ENCODE measurements at places on chromosomes 6 and 20.

DNA sequence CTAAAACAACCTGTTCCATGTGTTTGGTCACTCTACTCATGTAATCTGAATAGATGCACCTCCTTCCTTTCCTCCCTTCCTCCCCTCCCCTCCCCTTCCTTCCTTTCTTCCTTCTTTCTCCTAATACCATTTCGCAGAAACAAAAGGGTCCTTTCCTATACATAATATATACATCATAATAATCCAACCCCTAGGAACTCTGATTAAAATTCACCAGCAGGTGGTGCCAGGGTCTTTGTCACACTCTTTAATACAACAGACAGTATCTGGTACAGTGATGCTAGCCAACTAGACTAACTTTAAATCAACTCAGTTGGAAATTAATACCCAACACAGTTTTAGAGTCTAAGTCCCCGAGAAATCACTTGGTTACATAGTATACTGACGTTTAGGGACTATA is 181.2 kb upstream of the SHLD1 start:
- peak; percentile 15 for DNase-seq

GRCh38 chr6:36343109-36343680 is 6.5 kb upstream of the BNIP5 start:
- DNase-seq, result no peak

- DNase-seq, result no peak
These were observed 7.2 kb upstream of the CHMP4B start for GRCh38 chr20:33803921-33804337.

GRCh38 chr20:54364365-54364764 is 111.0 kb upstream of the DOK5 start:
- no peak for DNase-seq

GRCh38 chr20:13220904-13221297 is at the start of gene ISM1:
ISM1 (plus strand) TSS chr20:13221274; CDS start chr20:13221777, 503 bp downstream.
- DNase-seq, result peak; percentile 28

DNA sequence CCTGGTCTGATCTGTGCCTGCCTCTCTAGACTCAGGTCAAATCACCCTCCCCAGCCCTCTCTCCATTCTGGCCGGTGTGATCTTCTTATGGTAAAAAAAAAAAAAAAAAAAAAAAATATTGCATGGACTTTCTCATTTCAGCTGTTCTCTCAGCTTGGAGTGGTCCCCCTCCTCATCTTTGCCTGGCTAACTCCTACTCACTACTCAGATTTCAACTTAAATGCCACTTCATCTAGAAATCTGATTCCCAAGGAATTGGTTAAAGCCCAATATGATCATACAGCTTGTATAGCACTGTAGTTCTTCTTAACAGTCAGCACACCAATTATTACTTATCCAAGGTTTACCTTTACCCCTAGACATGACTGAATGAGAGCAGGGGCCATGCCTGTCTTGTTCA is 105.9 kb upstream of the CARMIL1 start:
- no peak for DNase-seq

DNA sequence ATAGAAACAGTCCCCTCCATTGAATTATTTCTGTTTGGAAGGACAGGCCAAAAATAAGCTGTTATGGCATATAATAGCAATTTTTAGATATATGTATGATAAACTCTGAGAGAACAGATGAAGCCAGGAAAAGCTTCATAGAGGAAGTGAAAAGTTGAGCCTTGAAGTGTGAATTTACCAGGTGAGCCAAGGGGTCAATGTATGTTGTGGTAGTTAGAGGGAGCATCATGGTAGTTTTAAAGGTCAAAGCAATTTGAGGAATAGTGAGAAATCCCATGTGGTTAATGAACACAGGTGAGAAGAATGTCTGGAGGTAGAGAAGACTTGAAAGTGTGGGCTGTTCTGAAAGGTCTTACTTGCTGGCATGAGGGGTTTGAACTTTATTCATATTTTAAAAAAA is 47.0 kb downstream of the COL19A1 start:
- DNase-seq, result no peak

DNA sequence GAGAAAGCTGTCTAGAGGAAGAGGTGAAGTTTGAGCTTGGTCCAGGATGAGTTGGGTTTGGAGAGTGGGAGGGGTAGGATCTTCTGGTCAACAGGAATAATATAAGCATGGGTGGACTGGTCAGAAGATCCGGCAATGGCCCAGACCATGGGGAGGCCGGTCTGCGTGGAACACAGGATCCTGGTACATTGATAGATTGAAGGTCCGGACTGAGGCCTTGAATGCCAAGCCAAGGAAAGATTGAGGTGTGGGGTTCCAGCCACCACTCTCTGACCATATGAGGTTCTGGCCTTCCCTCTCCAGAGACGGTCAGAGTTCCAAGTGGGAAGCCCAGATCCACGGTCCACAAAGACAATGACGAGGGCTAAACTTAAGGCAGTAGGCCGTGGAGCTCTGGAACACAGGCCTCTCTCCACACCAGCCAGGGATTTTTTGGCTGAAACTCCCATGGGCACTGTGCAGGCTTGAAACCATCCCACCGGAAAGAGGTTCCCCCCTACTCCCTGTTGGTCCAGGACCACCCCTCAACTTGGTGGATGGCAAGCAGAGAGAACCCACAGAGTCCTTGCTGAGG is 3.2 kb downstream of the MDFI start:
- no peak for DNase-seq

DNA sequence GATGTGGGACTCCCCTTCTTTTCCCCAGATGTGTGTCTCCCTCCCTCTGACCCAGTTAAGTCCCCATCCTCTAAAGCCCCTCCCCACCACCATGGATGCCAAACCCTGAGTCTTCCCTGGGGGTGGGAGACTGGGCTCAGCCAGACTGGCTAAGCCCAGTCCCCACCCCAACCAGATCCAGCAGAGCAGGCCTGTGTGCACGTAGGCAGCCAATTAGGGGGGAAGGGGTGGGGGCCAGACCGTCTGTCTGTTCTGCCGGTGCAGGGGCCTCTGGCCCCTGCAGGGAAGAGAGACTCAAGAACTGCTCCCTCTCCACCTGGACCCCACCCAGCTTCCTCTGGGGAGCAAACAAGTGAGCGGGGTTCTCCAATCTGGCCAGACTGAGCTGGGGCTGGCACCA is 605 bp downstream of the COX4I2 start:
- no peak for DNase-seq

- DNase-seq, result no peak
These were observed 271.2 kb upstream of the PRDM1 start for GRCh38 chr6:105814745-105815536.

- no peak for DNase-seq
These were observed 114.5 kb downstream of the SLC16A10 start for GRCh38 chr6:111201764-111202163.

GRCh38 chr6:155125906-155126305 is 130.8 kb downstream of the TIAM2 start:
- no peak for DNase-seq

DNA sequence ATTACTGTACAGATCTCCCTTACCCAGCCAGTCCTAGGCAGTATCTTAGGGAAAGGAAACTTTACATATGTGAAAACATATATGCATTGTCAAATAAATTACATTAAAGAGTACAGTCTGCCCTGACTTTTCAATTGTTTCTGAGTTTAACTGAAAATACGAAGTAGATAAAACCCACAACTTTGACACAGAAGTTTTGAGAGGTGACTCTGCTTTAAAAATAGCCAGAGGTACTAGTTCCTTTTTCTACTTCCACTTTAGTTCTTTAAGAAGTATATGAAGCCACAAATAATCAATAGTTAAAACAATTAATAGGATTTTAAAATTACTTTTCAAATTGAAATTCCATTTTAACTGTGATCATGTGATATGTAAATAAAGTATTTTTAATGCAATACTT is 62.9 kb downstream of the BMP5 start:
- DNase-seq, result no peak

DNA sequence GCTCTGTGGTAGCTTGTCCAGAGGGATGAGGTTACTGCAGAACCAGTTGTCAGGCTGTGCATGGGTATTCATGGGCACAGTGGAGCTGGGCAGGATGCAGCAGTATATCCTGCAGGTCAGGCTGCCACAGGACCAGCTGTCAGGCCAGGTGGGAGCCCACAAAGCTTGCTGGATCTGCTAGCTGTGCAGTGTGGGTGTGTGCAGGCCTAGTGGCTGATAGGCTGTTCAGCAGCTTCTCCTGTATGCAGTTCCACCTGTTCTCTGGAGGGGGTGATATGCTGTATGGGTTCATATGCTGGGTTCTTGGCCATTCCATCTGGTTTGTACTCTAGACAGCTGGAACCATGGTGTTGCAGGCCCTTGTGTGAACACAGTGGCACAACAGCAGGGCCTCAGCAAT is 40.6 kb upstream of the TPD52L1 start:
- DNase-seq, result no peak

DNA sequence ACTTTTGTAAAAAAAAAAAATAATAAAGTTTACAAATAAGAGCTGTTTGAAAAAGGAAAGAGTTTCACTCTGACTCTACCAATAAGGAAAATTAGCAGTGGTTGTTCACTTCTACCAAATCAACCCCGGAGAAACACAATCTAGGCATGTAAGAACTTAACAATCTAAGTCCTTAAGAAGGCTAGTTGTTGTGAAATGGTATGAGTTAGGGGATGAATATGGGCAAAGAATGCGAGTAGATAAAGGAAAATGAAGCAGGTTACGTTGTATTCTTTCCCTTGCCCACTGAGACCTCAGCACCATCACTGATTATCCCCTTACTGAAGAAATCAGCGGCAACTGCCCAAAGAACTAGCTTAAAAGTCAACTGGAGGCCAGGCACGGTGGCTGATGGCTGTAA is 15.4 kb downstream of the MOCS1 start:
- no peak for DNase-seq

DNA sequence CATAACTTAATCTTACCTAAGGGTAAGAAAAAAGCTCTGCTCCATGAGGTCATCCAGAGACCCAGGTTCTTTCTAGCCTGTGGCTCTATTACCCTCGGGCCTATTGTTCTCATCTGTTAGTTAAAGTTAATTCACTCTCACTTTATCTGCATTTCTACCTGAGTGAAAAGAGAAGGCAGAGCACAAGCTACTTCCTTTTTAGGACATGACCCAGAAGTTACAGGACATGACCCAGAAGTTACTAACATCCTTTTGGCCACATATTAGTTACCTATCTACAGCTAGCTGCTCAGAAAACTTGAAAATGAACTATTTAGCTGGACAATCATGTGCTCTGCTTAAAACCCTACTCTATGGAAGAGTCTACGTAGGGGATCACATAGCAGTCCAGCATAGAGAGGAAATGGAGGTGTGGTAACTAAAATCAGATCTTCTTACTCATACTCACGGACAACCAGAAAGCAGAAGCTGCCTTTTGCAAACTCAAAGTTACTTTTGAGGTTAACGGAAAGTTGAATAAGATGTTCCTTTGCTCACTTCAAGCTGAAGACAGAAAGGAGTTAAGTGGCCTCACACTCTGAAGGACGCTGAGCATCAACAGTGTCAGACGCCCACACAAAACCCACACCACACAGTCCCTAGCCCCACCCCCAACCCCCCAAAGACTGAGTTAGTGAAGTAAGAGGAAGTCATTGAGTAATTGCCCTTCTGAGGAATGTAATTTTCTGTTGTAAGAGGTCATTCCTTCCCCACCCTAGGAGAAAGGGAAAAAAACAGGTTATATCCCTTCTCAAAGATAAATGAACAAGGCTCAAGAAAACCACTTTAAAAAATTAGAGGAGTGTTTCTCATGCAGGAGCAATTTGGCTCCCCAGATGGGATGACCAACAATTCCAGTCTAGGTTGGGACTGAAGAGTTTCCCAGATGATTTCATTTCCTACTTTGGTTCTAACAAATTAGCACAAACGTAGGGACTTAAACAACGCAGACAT is 45.9 kb upstream of the TAB2 start:
- peak; percentile 68 for DNase-seq

DNA sequence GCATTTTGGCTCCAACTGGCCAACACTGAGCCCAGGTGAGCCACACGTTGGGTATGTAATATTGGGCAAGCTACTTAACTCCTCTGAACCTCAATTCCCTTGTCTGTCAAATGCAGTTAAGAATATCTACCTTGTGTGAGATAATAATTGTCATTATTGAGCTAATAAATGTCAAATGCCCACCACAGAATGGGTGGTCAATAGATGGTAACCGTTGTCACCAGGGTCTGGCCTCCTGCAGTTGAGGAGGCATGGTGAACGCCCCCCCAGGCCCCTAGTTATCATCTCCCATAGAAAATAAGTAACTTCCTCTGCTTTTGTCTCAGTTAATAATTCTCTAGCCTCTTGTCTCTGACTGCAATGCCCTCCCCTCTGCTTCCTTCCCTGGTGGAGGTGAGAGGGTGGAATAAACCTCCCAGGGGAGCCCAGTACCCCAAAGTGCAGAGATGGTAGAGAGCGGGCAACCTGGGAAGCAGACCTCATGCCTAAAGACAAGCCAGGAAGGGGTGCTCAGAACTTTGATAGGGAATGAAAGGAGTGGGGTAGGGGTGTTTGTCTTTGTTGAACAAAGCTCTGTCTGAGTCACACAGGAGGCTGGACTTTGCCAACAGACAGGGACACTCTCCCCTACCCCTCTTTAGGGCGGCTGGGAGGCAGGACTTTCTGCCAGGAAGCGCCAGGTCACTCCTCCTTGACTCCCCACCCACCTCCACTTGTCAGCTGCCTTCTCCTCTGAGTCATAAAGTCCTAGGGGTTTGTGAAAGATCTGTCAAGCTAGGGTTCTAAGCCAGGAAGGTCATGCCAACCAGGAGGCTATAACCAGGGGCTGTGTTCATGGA is 1.3 kb upstream of the UNC5CL start:
- no peak for DNase-seq

- DNase-seq, result peak; percentile 55
These were observed 33.8 kb upstream of the AIG1 start for GRCh38 chr6:143026696-143027449.

DNA sequence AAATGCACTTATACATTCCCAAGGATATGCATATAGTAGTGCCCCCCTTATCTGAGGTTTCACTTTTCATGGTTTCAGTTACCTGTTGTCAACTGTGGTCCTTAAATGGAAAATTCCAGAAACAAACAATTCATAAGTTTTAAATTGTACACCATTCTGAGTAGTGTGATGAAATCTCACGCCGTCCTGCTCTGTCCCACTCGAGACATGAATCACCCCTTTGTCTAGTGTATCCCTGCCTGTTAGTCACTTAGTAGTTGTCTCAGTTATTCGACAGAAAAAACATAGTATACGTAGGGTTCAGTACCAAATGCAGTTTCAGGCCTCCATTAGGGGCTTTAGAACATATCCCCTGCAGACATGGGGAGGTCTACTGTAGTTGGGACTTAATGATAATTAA is 57.0 kb downstream of the MAP1LC3A start:
- DNase-seq, result no peak

- no peak for DNase-seq
These were observed 747.8 kb downstream of the PTPRT start for GRCh38 chr20:42441864-42442331.
